ENCODE measurements at places on chromosomes 2 and 18. TPM values are rescaled to one million over a fixed set of nuclear protein-coding genes. Genes with fewer than 3 reads are reported as not detected.

- DNase-seq: no peak
Observed at GRCh38 chr18:7366597-7366996, 135.7 kb downstream of the LRRC30 start.

DNA sequence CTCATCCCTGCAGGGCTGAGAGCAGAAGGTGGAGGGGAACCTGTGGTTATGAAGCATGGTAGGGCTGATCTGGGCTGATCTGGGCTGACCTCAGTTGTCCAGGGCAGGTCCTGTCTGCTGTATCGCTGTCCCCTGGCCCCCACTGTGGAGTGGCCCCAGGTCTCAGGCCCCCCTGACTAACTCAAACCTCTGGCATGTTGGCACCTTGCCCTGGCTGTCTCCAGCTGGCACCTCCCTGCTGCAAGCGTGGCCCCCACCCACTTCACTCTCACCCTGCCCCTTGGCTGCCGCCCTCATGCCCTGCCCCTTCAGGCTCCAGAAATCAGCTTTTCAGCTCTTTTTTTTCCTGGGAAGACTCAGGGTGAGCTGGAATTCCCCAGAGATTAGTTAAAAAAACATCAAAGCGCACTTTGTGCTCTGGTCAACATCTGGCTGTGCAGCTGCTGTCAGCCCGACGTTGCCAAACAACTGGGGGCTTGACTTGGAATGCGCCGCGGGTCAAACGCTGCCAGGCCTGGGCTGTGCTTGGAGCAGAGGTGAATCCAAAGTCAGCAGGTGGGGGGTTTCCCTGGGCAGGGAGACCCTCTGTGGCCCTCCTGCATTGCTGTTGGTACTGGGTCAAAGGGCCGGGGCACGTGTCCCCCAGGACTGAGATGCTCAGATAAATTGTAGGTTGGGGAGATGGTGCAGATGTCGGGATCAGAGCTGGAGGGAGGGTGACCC, 173.8 kb upstream of the HDAC4 start:
- DNase-seq: no peak

- no peak for DNase-seq
Observed at GRCh38 chr2:225599856-225600255, 200.3 kb downstream of the NYAP2 start.

DNA sequence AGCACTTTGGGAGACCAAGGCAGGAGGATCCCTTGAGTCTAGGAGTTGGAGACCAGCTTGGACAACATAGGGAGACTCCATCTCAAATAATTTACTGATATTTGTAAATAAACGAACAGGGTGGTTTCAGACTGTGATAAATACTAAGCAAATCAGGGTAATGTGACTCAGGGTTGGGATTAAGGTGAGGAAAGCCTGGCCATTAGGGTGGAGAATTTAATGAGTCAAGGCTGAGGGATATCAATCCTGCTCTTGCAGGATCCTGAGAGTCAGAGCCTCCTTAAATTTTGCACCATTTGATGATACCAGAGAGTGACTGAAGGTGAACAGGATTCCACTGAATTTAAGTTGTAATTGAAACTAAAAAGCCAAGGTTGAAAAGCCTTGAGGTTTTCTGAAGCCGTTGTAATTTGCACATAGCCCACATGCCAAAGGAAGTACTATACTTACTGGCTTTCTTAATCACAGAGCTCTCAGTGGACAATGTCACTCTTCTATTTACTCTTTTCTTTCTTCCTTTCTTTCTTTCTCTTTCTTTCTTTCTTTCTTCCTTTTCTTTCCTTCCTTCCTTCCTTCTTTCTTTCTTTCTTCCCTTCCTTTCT, 28.6 kb upstream of the AP1S3 start:
- no peak for DNase-seq

DNA sequence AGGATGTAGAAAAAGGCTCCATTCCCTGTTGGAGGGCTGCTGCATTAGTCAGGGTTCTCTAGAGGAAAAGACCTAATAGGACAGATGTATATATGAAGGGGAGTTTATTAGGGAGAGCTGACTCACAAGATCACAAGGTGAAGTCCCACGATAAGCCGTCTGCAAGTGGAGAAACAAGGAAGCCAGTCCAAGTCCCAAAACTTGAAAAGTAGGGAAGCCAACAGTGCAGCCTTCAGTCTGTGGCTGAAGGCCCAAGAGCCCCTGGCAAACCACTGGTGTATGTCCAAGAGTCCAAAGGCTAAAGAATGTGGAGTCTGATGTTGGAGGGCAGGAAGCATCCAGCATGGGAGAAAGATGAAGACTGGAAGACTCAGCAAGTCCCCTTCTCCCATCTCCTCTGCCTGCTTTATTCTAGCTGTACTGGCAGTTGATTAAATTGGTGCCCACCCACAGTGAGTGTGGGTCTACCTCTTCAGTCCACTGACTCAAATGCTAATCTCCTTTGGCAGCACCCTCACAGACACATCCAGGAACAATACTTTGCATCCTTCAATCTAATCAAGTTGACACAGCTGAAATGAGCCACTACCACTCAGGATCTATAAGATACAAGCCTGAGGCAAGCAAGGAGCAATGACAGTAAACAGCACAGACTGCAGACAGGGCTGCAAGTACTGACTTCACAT, 30.0 kb upstream of the ATG16L1 start:
- DNase-seq: no peak

GRCh38 chr2:8437228-8437948, 244.5 kb upstream of the ID2 start:
- no peak for DNase-seq

DNA sequence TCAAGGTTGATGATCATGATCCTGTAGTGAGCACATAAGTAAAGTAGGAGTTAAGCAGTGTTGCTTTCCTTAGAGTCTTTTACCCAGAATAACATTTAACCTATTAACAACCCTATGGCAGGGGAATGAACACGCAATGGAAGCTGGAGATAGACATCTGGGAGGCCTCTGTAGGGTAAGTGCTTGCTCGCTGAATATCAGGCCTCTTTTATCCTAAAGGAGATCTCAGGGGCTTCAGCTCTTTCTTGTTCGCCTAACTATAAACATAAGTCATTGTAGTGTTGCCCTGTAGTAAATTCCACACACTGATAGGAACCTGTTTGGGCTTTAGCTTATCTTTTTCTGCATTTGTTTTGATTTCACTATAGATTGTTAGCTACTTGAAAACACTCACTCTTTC, 174.4 kb upstream of the TCF4 start:
- no peak for DNase-seq

DNA sequence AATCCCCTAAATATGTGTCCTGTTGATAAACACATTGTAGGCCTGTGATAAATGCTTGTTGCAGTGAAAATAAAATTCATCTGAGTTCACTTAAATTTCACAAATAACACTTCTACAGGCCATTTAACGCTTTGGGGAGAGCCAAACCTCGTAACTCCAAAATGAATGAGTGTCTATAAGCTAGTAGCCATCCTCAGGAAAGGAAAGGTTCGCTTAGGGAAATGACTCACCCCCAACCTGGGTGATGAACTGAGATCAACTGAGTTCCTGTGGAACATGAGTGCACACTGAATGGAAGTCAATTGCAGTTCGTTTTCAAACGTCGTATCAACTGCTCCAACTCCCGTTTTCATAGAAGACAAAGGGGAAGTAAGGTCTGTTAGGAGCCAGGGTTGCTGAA, 527.6 kb upstream of the ID2 start:
- DNase-seq: peak; percentile 26

The NPPC gene
- not detected for total RNA-seq

The AGXT gene
- not detected for total RNA-seq

The ERFE gene
- not detected for total RNA-seq

The EVA1A gene
- not detected for total RNA-seq

The ABCA12 gene
- not detected for total RNA-seq
